Smooth muscle cell of the umbilical artery (primary cell): ENCODE measurements at places on chromosomes 5 and 9. TPM values are rescaled to one million over a fixed set of nuclear protein-coding genes. Genes with fewer than 3 reads are reported as not detected.

CCDC112 gene
- 5.0 and 8.4 TPM in 2 replicates for total RNA-seq

LCN12 gene
- total RNA-seq, result 0.30 and 0.51 TPM in 2 replicates

BHMT2 gene
- total RNA-seq, result 0.59 and 1.2 TPM in 2 replicates

NAIP gene
- 1.2 and 5.2 TPM in 2 replicates for total RNA-seq

FSD1L gene
- total RNA-seq, result 6.8 and 8.7 TPM in 2 replicates
